ENCODE measurements at places on chromosomes 12 and 14.
A peak's percentile ranks its signal among the peaks of the same experiment; 100 is the strongest.

GRCh38 chr12:76571256-76571655 lies 11.7 kb upstream of the OSBPL8 start:
- no peak for DNase-seq

DNA sequence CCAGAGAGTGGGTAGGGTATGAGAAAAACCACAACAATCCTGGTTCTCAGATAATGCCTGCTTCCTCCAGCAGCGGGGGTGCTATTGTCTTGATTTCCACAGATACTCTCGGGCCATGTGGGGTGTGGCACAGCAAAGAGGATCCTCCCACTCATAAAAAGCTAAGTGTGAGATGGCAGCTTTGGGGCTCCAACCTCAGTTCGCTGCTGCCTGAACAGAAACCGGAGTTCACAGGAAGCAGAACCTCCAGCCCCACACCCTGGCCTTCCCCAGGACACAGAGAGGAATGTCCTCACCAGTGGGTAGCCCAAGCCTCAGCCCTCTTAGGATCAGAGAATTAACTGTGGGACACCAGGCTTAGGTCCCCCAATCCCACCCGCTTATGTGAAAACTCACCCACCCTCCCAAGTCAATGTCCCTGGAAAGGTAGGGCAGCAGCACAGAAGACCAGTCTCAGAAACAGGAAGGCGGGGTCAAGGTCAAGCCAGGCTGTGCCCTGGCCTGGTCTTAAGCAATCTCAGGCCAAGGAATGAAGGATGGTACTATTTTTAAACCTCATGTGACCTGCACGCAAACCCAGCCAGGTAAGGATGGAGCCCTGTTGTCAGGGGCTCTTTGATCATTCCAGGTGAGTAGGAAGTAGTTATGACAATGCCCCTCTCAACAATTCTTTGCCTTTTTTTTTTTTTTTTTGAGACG lies 9.0 kb downstream of the KCTD10 start:
- no peak for DNase-seq

DNA sequence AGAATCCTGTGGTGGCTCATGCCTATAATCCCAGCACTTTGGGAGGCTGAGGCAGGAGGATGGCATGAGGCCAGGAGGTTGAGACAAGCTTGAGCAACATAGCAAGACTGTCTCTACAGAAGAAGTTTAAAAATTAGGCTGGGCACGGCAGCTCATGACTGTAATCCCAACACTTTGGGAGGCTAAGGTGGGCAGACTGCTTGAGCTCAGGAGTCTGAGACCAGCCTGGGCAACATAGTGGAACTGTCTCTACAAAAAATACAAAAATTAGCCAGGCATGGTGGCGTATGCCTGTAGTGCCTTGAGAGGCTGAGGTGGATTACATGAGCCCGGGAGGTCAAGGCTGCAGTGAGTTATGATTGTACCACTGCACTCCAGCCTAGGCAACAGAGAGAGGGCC lies 998 bp upstream of the CYP27B1 start:
- no peak for DNase-seq

DNA sequence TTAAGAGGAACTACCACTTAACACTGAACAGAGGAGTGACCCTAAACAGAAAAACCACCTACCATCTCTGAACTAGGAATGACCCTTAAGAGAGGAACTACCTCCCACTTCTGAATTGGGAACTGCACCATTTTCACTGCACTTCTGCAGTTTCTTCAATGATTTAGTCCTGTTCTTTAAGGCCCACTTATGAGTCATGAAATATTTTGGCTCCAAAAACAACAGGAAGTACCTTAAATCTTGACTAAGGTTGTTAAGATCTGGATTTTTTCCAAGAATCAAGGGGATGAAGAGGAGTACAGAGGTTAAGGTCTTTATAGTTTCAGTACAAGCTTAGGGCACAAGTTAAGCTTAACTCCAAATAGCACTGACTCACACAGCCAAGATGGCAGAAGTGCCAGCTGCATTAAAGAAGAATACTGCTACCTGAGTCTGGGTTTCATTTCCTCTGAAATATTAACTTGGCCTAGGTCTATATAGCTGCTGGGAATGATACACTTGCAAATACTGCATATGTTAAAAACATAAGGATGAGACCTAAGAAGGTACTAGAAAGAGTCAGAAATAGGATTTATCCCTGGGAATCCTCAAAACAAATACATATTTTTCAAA lies 4.2 kb downstream of the NPC2 start:
- peak; percentile 47 for DNase-seq

DNA sequence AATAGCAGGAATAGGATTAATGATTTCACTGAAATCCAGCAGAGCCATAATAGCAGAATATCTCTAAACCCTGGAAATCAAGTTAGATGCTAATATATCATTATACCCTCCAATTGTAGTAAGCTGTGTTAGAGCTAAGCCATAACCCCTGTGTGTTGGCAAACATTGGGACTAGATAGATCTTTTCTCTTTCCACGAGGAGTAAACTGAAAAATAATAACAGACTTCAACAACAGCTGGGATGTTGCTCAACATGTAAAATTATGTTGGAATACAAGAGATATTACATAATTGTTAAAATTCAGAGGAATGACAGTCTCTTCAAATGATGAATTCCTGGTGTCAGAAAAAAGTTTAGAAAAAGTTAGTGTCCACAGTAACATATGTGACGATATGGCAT lies 383.8 kb downstream of the SNAPC1 start:
- DNase-seq: no peak

GRCh38 chr12:112176321-112177010 lies 51.1 kb downstream of the TRAFD1 start:
- DNase-seq: no peak

DNA sequence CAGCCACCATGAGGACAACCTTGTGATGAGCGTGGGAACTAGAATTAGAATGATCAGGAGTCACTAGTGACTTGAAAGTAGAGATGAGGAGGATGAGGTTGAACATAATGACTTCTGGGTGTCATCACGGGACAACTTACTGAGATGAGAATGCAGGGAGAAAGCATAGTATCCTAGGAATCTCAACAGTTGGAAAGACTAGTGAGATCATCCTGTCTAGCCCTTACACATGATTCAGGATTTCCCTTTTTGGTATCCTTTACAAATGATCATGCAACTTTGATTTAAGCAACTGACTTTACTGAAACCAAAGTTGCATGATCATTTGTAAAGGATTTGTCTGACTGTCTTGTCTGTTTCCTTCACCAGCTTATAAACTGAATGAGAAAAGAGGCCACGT lies 51.8 kb upstream of the HIF1A start:
- no peak for DNase-seq
